ENCODE measurements at places on chromosomes 3 and 15. TPM values are rescaled to one million over a fixed set of nuclear protein-coding genes. Genes with fewer than 3 reads are reported as not detected.

SLC28A2 gene
- total RNA-seq: not detected

GABRA5 gene
- total RNA-seq: not detected

DAZL gene
- 0.37 TPM for total RNA-seq

GOLGA8J gene
- not detected for total RNA-seq

SLC2A2 gene
- not detected for total RNA-seq

C2CD4A gene
- total RNA-seq: not detected

SKOR1 gene
- under 0.01 TPM for total RNA-seq

COL6A5 gene
- total RNA-seq: not detected

TMEM212 gene
- total RNA-seq: not detected

ATP8B4 gene
- total RNA-seq: 1.4 TPM
